ENCODE measurements at places on chromosomes 4 and X. TPM values are rescaled to one million over a fixed set of nuclear protein-coding genes. Genes with fewer than 3 reads are reported as not detected.

GRCh38 chr4:126560794-126561193 lies 1072.0 kb upstream of the INTU start:
- no peak for DNase-seq

The DAPP1 gene
- total RNA-seq: 24.6 TPM

DNA sequence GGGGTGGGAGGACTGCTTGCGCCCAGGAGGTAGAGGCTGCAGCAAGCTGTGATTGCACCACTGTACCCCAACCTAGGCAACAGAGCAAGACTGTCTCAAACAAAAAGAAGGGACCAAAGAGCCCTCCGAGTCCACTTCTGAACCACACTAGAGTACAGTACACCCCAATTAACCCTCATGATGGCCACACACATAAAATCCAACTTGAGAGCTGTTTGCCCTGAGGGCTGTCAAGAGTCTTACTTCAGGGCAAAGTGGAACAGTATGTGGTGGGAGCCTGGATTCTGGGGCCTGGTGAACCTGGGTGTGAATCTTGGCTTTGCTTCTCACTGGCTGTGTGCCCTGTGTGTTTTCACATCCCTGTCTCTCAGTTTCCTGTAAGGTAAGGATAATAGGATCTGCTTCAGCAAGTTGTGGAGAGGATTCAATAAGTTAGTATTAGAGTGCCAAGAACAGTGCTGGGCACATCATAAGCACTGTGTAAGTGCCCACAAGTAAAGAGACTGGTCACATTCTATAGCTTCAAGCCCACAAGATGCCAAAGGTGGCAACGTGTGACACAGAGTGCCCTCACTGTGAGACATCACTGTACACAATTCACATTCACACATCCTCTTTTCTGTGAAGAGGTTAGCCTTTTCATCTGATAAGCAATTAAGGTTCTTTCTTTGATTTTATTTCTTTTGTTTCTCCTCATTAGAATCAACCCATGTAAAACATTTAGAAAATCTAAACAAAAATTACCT lies 52.1 kb downstream of the LEF1 start:
- DNase-seq: peak; percentile 51

GRCh38 chr4:110357521-110357920 lies 118.4 kb upstream of the ENPEP start:
- no peak for DNase-seq

DNA sequence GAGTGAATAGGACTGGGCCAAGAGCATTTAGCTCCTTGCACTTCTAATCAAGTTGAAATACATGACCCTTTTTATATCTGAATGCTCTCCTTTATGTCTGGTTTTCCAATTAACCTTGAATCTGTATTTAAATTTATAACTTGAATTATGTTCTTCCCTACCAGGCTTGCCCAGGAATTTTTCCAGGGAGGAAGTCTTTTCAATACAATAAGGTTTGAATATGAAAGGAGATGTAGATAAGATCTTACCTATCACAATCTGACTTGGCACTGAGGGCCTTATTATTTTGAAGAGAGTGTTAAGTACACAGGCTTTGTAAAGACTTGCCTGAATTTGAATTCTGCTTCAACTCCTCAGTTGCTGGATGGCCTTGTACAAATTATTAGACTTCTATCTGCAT lies 555.7 kb downstream of the PCDH7 start:
- no peak for DNase-seq

The HAND2 gene
- not detected for total RNA-seq

DNA sequence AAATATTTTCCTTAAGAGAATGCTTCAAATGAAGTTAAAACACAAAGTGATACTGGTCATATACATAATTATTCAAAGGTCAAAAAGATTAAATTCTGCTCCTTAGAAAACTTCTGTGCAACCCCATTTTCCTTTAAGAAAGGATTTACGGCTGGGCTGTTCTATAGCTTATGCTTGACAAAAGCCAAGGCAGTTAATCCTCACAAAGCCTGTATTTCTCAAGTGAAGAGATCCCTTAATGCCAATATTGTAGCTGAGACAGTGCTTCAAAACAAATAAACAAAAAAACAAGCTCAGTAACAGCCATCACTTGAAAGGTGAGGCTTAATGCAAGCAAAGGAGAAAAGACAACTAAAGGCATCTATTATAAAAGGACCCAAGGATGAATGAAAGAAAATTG lies 42.5 kb downstream of the BTC start:
- no peak for DNase-seq

- DNase-seq: no peak
These were observed 289.5 kb downstream of the GLUD2 start for GRCh38 chrX:121336831-121337421.

- DNase-seq: no peak
These were observed 483.9 kb downstream of the IDS start for GRCh38 chrX:149021159-149021558.

The GAGE12F gene
- total RNA-seq: not detected

The RAB9B gene
- total RNA-seq: 0.19 TPM

- DNase-seq: no peak
These were observed 9.5 kb downstream of the SLC38A5 start for GRCh38 chrX:48460606-48461005.

DNA sequence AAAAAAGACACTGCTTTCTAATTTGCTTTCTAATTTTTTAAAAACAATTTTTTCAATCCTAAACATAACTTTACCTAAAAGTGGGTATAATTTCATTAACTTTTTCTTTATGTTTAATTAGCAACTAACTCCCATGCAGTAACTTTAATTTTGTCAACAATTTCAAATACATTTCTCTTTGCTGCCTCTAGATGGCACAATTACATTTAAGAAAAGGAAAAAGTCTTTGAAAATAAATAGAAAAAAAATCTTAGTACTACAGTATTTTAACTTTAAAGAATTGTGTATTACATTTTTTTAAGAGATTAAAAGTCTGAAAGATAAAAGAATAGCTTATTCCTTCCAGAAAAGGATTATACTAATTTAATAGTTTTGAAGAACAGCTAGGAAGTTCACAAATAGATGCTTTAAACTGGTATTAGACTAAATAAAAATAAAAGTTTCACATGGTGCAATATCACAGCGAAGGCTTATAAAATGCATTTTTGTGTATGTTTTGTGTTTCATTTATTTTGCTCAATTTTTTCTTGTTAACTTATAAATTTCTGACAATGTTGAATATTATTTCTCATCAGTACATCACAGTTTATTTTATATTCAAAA lies 105.1 kb downstream of the ADGRA3 start:
- DNase-seq: no peak

GRCh38 chr4:185134307-185134869 lies 8.7 kb upstream of the SLC25A4 start:
- DNase-seq: no peak

DNA sequence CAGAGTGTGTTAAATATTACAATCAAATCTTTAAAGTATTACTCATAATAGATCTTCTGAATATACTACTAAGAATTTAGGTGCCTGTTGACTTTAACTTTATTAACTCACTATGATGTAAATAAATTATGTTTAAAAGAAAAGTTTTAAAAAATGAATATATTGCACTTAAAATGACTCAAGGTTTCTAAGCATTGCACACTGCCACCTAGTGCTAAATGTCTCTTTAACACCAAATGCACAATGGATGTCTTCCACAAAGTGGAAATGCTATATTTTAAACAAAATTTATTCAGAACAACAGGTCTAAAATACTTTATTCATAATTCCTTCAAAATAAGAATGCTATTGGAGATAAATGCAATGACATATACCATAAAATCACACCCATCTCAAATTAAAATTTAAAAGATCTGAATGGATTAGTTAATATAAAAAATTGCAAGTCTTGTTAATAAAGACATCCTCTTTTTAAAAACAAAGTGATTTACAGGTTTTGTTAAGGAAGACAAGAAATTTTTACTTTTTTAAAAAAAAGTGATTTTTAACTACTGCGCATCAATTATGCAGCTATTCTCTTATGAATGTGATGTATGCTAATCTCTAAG lies 5.5 kb downstream of the INPP4B start:
- DNase-seq: no peak

DNA sequence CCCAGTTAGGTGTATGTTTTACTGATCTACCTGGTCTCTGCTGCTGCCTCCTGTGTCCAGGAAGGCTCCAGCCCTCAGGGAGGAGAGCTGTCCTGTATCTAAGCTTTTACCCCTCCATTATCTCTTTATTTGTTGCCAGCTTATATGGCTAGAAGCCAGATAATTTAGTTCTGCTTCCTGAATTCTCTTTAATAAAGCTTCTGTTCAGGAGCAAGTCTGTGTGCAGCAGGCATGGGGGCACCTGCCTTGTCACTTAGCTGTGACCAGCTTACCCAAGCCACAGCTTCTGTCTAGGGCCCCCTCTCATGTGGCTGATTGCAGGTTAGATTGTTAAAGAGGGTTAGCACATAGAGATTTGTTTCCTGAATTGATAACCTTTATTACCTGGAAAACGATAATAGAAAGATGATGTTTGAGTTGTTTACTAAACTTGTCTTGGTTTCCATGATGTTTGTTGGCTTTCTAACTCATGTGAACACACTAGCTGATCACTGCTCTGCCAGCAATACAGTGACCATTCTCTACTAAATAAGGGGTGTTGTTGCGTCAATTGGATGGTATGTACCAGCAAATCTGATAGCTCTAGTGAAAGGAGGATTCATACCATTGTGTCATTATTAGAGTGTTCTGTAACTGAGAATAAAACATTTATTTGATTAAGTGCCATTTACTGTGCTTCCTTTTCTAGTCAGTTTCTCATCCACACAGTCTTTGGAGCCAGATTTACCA lies 189.8 kb upstream of the ANK2 start:
- no peak for DNase-seq

- DNase-seq: no peak
These were observed 358.6 kb upstream of the NOCT start for GRCh38 chr4:138656990-138657389.

- DNase-seq: no peak
These were observed 17.2 kb downstream of the FAM13A start for GRCh38 chr4:89039730-89040338.

- DNase-seq: no peak
These were observed 62.6 kb upstream of the KLHL13 start for GRCh38 chrX:118179161-118179560.

The C4orf36 gene
- total RNA-seq: not detected

DNA sequence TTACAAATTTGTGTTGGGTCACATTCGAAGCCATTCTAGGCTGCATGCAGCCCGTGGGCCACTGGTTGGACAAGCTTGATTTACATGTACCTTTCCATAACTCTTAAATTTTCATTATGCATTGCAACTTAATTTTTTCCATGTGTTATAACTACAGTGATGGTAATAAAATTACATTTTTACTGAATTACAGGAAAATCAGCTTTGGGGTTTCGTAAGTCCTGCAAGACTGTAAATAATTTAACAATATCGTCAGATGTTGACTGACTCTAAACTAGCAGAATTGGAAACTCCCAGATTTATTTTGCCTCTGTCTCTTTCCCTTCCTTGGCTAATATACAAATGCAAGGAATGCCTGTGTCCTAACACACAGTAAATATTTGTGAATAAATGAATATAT lies 88.0 kb upstream of the RAPGEF2 start:
- DNase-seq: no peak

The GAB3 gene
- 20.0 TPM for total RNA-seq

GRCh38 chrX:3218442-3218841 lies 128.0 kb downstream of the MXRA5 start:
- DNase-seq: no peak

GRCh38 chr4:14910411-14910810 lies 91.9 kb upstream of the CPEB2 start:
- no peak for DNase-seq

DNA sequence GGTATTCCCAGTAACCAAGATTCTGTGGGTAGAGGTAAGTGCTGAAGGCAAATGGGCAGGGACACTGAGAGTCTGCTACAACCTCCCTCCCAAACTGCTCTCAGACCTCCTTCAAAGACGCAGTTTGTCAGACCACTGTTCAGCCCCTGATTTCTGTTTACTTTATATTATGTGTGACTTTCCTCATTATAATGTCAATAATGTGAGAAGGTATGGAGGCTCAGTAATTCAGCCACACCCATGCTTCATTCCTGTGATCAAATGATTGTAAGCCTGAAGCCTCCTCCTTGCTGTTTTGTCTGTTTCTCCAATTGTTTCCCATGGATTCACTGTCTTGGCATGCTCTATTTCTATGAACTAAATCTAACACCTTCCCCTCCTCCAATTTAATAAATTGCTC lies 75.6 kb downstream of the SYTL5 start:
- DNase-seq: no peak

DNA sequence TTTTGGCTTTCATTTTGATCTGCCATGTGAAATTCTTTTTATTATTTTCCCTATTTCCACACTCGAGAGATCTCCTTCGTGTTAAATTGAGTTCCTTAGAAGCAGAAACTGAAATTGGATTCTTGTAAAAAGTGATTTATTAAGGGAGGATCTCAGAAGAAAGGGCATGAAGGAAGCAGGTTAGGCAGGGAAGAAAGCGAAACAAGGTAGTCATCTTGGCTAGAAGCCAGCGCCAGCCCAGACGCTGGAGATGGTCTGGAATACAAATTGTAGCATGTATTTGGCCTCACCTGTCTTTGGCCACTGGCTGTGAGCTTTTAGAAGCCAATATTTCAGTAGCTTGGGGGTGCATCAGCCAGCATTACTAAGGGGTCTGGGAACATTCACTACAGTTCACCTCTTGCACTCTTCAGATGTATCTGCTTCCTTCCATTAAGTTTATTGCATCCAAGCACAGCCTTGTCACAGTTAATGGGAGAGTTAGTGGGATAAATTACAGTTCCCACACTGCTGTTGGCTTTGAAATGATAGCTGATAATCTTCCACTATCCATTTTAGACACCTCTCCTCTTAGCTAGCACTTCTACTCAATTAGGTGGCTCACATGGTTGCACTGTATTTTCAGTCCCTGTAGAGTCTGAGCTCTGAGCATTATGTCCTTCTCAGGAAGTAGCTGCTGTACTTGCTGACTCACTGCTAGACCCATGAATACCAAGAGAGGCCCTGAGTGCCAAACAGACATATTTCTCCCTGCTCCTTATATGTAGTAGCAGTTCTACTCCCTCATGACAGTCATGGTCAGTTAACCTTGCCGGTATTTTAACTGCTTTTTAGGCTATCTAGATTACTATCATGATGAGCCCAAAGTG lies 14.6 kb downstream of the GRXCR1 start:
- DNase-seq: no peak

The SLC10A3 gene
- total RNA-seq: 24.3 TPM

GRCh38 chr4:185742766-185743165 lies 69.2 kb downstream of the SORBS2 start:
- DNase-seq: no peak

DNA sequence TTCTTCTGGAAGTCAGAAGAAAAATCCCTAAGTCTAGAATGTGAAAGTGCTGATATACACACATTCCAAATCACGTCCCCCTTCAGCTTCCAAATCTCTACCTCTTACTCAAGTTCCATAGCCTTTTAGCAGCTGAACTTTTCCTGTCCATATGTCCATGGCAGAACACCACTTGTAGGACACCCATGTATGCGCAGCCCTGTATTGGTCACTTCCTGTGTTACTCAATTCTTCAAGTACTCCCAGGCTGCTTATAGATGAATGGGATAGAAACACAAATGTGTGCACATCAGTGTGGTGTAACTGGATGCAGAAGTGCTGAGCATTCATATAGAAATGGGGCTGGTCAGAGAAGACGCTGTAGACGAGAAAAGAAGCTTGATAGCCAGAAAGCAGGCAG lies 18.8 kb downstream of the SRPX2 start:
- no peak for DNase-seq

GRCh38 chr4:68342134-68342533 lies 7.8 kb downstream of the YTHDC1 start:
- DNase-seq: no peak

GRCh38 chrX:47182106-47182700 lies 11.4 kb upstream of the UBA1 start:
- no peak for DNase-seq

- no peak for DNase-seq
These were observed 272.5 kb upstream of the TRAM1L1 start for GRCh38 chr4:117357866-117358265.

- DNase-seq: no peak
These were observed 737.1 kb downstream of the FAT4 start for GRCh38 chr4:126051689-126052424.

The MAGEB2 gene
- not detected for total RNA-seq
